CD4-positive, alpha-beta T cell treated with Interleukin-2 at 100 ng/mL for 4 hours (primary cell): ENCODE measurements at places on chromosomes 6 and 20.

DNA sequence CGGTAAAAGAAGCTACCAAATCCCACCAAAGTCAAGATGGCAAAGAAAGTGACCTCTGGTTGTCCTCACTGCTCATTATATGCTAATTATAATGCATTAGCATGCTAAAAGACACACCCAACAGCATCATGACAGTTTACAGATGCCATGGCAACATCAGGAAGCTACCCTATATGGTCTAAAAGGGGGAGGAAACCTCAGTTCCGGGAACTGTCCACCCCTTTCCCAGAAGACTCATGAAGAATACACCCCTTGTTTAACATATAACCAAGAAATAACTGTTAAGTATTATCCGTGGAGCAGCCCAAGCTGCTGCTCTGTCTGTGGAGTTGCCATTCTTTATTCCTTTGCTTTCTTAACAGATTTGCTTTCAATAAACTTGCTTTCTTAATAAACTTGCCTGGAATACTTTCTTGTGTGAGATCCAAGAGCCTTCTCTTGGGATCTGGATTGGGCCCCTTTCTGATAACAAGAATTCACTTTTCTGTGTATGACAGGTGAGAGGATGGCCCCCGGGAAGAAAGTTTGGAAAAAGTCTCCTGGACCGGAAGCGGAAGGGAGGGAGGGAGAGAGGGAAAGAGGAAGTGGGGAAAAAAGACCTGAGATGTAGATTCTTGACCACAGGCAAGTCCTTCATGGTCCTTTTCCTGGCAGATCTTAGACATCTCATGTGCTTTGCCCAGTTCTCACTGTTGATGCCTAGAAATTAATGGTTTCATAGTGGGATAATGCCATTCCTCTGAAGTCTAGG is 146.7 kb upstream of the ID4 start:
- no peak for DNase-seq

DNA sequence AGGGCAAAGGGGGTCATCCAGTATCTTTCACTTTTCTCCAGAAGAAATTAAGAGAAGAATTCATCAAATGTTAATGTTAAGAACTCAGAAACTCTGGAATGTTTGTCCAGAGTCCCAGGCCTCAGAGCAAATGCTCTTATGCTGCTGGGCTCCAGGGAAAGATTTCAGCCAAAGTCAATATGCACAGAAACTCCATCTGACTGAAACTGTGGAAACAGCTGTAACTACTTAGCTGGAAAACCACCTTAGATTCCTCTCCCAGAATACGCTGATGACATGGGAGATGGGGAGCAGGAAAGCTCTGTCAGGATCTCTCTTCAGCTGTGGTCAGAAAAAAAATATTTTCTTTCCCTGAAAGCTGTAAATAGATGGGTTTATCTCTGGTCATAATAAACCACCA is 559.6 kb downstream of the RFPL4B start:
- DNase-seq: no peak

GRCh38 chr20:43689165-43689564 is 22.3 kb downstream of the MYBL2 start:
- DNase-seq: no peak

GRCh38 chr20:43388268-43389002 is 69.3 kb upstream of the SRSF6 start:
- DNase-seq: no peak

GRCh38 chr6:113219783-113220182 is 637.4 kb upstream of the MARCKS start:
- DNase-seq: no peak

DNA sequence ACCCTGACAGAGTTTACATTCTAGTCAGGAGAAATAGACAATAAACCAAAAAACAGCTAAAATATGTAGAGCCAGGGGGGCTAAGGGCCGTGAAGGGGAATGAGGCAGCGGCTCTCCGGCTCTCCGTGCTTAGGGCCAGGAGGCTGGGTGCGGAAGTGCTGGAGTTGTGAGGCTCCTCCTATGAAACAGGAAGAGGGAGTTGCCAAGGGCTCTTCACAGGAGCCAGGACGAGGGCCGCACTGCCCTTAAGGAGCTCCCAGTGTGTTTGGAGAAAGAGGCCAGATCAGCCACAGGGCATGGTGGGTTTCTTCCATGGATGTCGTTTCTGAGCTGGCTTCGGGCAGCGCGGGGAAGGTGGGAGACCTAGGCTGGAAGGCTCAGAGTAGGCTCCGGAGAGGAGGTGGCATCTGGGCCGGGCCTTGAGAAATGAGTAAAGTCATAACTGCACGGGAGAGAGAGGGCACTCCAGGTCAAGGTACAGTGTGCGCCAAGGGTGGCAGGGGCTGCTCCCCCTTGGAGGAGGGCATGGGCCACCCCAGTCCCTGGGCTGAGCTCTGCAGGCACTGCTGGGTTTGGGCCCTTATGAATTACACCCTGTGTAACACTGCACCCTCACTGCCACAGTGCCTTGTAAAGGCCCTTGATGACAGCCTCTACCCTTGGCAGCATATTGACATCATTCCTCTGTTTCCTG is 20.8 kb upstream of the MLN start:
- no peak for DNase-seq

DNA sequence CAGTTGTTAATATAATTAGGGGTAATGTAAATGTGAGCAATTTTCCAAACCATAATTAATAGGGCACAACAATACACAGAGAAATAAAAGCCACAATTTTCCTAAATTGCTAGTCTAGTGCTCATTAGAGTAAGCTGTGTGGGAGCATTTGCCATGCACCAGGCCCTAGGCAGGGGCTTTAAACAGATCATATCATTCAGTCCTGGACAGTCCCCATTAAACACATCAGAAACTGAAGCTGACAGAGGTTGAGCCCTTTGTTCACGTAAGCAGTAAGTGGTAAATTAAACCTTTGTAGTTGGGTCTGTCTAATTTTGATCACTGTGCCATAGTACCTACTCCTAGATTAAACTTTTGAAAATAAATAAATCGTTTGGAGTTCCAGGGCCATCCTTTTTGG is 931.1 kb downstream of the C6orf118 start:
- no peak for DNase-seq

DNA sequence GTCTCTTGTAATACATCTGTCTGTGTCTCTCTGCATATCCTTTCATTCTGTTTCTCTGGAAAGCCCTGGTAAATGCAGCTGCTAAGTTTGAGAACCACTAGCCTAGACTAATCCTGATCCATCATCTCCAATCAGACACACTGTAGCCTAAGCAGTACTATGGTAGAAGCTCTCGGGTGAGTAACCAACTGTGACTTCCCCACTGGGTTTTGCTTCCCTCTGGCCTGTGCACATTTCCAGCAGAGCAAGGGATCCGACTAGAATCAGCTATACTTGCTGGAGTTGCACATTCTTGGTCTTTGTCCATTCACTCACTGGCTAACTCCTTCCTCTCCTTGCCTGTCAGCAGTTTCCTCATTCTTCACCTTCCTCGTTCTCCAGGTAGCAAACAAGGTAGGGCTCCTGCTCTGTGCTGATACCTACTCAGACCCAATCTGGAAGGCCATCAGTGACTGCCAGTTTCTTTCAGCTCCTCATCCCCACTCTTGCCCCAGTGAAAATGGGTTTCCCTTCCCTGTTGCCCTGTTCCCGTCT is 184.2 kb downstream of the PLCB4 start:
- no peak for DNase-seq

GRCh38 chr6:91340896-91341395 is 754.1 kb upstream of the MAP3K7 start:
- no peak for DNase-seq

GRCh38 chr20:12098421-12098820 is 180.7 kb downstream of the BTBD3 start:
- no peak for DNase-seq

DNA sequence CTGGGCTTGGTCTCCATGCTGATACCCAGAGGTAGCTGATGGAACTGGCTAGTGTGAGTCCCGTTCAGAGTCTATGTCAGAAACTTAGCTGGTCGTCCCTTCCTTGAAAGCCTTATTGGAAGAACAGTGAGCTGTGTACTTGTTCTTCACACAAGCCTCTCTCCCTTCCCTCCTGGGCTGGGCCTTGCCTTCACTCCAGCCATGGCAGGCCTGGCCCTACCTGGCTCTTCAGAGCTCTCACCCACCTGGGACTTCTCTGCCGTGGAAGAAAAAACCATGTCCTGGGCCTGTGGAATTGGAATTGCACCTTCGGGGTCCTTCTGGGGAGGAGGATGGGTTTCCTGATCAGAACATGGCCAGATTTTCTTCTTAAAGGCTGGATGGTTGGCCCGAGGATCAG is 20.3 kb upstream of the ZNF831 start:
- no peak for DNase-seq

DNA sequence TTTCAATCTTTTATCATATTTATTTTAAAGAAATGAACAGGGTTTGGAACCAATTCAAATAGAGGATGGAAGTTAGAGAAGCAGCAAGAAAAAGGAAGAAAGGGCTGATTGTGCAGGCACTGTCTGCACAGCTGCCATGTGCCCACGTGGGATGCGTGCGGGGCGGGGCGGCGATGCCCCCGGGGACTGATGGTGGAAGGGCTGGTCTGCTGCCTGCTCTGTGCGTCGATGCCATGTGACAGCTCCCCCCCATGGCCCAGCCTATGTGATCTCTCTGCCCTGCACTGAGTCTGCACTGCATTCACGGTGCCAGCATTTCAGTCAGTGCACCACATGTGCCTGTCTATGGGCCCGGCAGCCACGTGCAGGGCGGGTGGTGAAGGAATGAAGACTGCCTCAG is 96.4 kb downstream of the IRF4 start:
- no peak for DNase-seq

GRCh38 chr6:35879151-35879550 is 41.7 kb downstream of the SRPK1 start:
- DNase-seq: no peak

GRCh38 chr6:211871-212497 is 80.3 kb upstream of the DUSP22 start:
- DNase-seq: no peak

DNA sequence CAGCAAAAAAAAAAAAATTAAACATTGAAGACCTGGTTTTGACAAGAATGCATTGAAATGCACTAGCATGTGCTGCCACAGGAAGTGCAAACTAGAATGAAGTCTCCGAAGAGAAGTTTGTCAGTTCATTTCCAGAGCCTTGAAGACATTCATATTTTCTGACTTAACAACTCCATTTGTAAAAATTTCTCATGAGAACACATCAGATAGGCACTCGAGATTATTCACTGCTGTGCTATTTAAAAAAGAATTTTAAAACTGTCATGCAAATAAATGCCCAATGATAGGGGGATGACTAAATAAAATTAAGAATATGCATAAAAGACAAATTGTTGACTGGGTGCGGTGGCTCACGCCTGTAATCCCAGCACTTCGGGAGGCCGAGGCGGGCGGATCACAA is 394.6 kb upstream of the JARID2 start:
- no peak for DNase-seq

GRCh38 chr20:32479697-32480171 is 105.4 kb downstream of the NOL4L start:
- no peak for DNase-seq

- DNase-seq: no peak
Measured at GRCh38 chr20:53281557-53282117, 309.5 kb downstream of the TSHZ2 start.

GRCh38 chr20:1214838-1215261 is 11.0 kb upstream of the RAD21L1 start:
- DNase-seq: no peak

- DNase-seq: no peak
Measured at GRCh38 chr20:20709887-20710286, 2.6 kb downstream of the RALGAPA2 start.

- peak; percentile 21 for DNase-seq
Measured at GRCh38 chr20:41078329-41078728, 49.7 kb downstream of the TOP1 start.

DNA sequence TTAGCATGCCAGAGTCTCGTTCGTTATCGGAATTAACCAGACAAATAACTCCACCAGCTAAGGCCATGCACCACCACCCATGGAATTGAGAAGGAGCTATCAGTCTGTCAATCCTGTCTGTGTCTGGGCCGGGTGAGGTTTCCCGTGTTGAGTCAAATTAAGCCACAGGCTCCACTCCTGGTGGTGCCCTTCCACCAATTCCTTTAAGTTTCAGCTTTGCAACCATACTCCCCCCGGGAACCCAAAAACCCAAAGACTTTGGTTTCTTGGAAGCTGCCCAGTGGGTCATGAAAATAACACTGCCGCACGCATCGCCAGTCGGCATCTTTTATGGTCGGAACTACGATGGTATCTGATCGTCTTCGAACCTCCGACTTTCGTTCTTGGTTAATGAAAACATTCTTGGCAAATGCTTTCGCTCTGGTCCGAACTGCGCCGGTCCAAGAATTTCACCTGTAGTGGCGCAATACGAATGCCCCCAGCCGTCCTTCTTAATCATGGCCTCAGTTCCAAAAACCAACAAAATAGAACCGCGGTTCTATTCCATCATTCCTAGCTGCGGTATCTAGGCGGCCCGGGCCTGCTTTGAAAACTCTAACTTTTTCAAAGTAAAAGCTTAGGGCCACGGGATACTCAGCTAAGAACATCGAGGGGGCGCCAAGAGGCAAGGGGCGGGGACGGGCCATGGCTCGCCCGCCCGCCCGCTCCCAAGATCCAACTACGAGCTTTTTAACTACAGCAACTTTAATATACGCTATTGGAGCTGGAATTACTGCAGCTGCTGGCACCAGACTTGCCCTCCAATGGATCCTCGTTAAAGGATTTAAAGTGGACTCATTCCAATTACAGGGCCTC is 1958.5 kb upstream of the DEFB115 start:
- DNase-seq: no peak

GRCh38 chr6:4672772-4673171 is 103.4 kb upstream of the CDYL start:
- no peak for DNase-seq

GRCh38 chr20:47907031-47907675 is 121.9 kb upstream of the SULF2 start:
- DNase-seq: no peak

DNA sequence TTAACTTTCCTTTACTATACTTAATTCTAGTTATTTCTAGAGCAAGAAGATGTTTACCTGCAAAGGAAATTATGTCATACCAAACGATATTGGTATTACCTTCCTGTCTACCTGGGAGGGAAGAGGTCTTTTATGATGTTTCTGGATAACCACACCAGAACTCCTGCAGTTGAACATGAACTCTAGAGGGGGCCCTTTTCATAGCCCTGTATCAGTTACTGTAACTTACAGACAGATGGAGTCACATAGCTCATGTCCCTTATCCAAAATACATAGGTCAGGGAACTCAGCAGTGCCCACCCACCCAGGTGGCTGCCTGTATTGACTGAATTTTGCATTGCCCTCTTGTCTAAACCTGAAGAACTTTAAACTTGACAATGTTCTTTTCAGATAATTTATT is 35.1 kb upstream of the MYL9 start:
- DNase-seq: peak; percentile 26
